ENCODE measurements at places on chromosomes 2 and 18.

GRCh38 chr2:160482673-160483072 is 10.9 kb downstream of the RBMS1 start:
- DNase-seq, result no peak

DNA sequence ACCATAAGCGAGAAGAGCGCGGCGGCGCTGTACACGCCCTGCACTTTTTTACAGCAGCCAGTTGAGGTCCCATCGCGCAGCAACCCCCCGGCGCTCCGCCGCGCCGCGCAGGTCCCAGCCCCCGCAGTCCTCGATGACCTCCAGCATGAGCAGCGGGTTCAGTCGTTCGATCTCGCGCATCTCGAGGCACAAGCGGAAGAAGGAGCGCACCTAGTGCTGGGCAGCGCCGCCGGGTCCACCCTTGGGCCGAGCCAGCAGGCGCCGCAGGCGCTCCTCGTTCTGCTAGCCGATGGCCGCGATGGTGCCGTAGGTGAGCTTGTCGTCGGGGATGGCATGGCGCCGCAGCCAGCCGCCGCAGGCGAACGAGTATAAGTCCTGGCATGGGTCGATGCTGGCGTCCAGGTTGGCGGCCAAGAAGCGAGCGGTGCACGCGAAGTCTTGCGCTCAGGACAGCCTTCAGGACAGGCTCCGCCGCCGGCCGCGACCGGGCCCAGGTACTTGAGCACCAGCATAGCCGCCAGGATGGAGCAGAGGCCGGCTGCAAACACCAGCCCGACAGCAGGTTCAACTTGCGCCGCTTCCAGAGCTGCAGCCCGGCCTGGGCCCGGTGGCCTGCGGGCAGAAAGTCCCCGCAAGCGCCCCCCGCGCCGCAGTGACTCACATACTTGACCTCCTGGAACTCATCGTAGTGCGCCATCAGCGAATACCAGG is 8.3 kb downstream of the ALPP start:
- no peak for DNase-seq

- DNase-seq, result no peak
These were observed 128.7 kb upstream of the TANK start for GRCh38 chr2:161031511-161031910.

DNA sequence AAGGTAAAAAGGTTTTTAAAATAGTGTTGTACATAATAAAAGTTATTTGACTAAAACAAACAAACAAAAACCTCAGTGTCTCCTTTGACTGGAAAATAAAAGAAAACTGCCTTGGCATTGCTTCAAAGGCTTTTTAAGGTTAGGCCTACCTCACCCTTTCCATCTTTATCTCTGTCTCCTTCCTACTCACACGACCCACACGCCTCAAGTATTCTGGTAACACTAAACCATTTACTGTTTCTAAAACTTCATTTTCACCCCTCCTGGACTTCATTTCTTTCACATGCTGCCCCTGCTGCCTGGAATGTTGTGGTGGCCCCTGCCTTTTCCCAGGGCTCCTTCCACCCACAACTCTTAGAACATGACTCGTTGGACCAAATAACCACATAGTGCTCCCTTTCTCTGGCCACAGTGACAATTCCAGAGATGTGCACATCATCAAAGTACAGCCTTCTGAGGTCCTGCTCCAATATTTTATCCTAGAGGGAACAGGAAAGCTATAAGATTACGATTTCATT is 54.0 kb downstream of the ERBB4 start:
- DNase-seq, result no peak

- DNase-seq, result no peak
These were observed 115.5 kb downstream of the TWIST2 start for GRCh38 chr2:238963161-238963970.

GRCh38 chr2:65053199-65053598 is 3.0 kb upstream of the CEP68 start:
- DNase-seq, result no peak

DNA sequence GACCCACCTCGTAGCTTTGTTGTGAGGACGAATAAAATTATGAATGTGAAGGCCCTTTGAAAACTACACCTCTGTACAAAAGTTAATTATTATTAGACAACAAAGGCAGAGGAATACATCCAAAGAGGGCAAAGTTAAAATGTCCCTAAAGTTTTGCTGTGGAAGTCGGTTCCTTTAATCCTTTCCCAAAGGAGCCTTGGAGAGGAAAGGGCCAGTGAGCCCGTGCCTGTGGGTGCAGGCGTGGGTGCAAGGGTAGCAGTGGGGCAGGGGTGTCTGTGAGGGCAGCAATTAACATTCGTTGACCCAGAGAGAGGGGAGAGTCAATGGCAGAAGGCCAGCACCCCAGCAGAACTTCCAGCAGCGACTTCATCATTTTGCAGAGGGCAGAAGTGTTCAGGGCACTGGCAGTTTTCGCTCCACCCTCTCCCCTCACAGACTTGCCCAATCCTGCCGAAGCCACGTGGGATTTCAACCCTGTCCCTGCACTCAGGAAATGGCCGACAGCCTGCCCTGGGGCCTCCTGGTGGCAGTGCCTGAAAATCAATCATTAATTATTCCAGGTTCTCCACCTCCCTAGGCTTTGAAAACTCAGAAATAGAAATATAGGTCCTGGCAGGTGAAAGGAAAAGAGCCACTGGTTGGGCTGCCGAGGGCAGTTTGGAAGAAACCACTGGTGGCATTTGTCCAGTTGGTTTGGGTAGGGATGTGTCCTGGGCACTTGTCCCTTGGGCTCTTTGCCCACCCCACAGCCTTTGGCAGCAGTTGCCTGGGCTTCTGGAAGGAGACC is 4.2 kb upstream of the PAX8 start:
- no peak for DNase-seq

GRCh38 chr18:36493349-36494159 is 196.0 kb downstream of the FHOD3 start:
- no peak for DNase-seq

GRCh38 chr2:120528051-120528692 is 182.2 kb downstream of the INHBB start:
- no peak for DNase-seq

GRCh38 chr2:34474646-34475045 is 875.5 kb upstream of the FAM98A start:
- no peak for DNase-seq

- no peak for DNase-seq
These were observed 59.7 kb downstream of the EPC2 start for GRCh38 chr2:148704247-148704646.

DNA sequence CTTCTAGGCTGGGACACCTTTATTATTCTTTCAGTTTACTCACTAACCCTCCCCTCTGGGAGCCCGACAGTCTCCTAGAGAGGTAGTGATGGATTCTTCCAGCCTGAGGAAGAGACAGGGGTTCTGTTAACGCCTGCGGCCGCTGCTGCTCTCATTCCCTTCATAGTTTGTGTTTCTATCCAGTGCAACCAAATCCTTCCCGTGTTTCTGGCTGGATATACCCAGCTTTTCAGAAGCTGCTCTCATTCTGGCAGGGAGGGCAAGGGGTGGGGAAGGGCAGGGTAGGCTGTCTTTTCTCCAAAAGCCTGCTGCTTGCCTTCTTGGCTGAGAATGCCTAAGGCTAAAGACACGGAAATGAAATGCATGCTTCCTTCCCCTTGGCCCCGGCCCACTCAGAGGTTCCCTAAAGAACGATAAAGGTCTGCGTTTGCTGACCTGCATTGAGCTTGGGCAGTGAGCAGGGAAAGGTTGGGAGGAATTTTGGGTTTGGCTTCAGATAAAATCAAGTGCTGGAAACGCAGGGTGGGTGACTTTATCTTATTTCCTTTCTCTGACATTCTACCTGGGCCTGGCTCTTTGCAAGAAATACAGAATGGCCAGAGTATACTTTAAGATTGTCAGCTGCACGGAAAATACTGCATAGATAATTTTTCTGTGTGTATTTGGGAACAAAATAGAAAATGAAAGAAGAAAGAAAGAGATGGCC is 390.9 kb downstream of the NBAS start:
- DNase-seq, result no peak

GRCh38 chr2:79713131-79713785 is 200.4 kb downstream of the CTNNA2 start:
- no peak for DNase-seq

GRCh38 chr2:97706708-97707345 is 6.5 kb upstream of the ZAP70 start:
- no peak for DNase-seq

DNA sequence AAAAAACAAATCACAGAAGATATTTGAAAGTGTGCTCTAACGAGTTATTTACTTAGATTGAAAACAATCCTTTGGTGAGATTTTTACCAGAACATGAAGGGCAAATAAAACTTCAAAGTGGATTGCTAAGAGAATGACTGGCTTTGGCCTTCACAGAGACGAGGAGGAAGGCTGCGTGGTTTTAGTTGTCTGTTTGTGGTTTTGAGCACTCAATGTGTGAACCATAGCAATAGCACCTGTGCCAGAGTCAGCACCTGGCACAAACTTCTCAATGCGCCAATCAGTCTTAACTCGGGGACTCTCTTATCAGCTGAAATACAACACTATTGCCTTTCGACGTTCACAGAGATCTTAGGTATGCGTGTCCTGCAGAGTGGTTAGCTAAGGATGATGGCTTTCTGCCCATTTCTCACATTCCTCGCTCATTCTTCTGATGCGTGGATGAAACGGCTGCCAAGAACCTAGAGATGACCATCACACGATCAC is 70.0 kb downstream of the MBP start:
- no peak for DNase-seq

DNA sequence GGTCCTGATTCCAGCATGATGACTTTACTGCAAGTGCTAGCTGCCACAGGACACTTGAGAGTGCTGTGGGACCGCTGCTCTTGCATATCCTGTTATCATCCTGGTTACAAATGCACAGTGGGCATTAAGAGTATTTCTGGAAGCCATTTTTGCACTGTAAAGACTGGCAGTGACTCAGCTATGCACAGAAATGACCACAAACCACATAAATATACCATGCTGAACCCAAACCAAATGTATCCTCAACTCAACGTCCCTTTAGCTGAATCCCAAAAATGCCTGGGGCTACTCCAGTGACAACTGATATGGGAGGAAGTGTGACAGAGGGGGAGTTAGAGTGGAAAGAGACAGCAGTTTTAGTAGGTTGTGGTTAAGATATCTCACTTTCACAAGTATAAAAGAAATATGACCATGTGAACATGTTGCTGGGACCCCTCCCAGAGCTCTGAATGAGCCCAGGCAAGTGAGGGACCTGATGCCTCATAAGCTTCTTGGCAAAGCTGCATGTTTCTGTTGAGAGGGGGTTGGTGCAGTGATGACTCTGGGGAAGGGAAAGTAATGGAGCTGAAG is 37.3 kb downstream of the RHBDD1 start:
- no peak for DNase-seq

GRCh38 chr18:46401486-46402070 is 255.4 kb downstream of the LOXHD1 start:
- no peak for DNase-seq

DNA sequence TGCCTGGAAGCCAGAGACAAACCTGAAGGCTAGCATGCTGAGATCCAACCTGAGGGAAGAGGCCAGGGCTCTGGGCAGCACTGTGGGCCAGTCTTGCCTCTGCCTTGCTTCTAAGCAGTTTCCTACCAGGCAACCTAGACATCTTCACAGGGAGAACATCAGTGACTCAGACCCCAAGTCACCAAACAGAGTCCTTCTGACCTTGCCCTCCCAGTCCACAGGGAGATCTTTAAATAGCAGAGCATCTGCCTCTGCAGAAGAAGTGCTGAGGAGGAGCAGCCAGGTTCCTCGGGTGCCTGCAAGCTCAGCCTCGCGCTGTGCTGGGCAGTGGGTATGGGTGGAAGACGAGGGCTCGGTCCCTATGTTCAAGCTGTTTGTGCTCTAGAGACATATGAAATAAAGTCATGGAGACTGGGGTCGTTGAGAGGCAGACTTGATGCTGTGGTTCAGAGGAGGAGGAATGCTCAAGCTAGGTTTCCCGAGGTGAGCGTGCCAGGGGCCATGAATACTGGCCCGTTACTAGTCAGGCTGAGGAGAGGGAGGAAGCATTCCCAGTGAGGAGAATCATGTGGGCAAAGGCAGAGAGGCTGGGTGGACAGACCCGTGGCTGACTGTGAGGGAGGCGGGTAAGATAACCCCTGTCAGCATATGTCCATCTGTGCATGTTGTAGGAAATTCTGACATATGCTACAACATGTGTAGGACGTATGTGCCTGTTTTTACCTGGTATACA is 66.5 kb downstream of the BOLA3 start:
- DNase-seq, result no peak

- DNase-seq, result no peak
These were observed 198.7 kb downstream of the SPP2 start for GRCh38 chr2:234249034-234249735.

DNA sequence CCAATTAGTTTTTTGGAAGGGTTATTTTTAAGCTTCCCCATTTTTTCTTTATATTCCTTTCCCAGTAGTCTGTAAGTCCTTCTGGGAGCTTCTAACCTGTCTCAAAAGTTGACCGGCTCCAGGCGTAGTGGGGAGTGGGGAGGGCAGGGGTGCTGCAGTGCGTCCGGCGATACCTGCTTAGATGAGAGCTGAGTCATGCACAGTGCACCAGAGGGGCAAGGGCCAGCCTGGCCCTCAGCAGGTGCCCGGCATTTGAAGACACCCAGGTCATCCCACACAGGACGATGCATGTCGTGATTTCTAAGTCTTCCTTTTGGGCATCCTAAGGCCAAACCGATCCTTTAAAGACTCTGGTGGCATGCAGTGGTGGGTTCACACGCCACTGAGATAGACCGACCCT is 73.4 kb downstream of the TPO start:
- DNase-seq, result no peak

GRCh38 chr18:31819106-31819924 is 58.6 kb upstream of the SLC25A52 start:
- DNase-seq, result no peak

DNA sequence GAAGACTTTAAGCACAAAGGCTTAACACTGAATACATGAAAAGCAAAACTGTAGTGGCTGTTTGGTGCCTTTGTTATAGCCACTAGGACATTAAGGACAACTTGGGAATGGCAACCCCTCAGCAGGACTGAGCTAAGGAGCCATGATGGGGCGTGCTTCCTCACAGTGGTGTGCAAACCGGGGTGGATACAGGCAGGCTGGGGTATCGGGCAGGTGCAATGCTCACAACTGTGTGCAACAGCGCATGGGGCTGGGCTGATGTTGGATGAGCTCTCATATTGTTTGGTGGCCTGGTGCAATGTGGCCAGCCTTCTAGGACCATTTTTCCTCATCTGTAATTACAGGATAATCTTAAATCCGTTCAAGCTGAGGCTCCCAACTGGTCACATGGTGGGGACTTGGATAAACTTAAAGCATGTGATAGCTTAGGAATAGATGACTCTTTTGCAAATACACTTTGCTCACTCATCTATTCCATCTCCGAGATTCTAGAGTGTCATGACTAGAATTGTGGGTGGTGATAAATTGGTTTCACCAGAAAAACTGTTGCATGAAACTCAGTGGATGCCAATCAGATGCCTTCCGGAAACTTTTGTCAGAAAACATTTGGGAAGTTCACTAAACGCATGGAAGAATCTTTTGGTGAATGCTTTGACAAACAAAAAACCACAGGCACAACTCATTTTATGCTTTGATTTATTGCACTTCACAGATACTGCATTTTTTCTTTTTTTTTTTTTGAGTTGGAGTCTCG is 116.5 kb downstream of the PXDN start:
- no peak for DNase-seq

- DNase-seq, result no peak
These were observed 28.5 kb upstream of the NPAS2 start for GRCh38 chr2:100791294-100791935.
